ENCODE measurements at places on chromosomes 11 and 22. TPM values are rescaled to one million over a fixed set of nuclear protein-coding genes. Genes with fewer than 3 reads are reported as not detected.
A peak's percentile ranks its signal among the peaks of the same experiment; 100 is the strongest.

DNA sequence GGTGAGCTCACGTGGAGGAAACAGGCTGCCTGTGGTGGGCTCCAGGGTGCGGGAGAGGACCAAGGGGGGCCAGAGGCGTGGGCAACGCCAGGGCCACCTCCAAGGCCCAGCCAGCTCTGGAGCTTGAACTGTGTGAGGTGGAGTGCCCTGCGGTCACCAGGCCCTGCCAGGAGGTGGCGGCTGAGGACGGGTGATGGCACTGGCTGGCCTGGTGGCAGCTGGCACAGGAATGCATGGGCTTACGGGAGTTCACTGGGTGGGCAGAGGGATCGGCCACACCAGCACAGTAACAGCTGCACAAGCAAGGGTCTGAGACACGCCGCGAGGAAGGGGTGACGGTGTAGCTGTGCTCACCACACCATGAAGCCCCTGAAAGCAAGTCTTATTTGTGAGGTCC is 15.8 kb downstream of the TOLLIP start:
- DNase-seq, result peak; percentile 66
- H3K4me3 ChIP-seq, result no peak overlapping the region
- no peak overlapping the region for H3K27ac ChIP-seq
- H3K36me3 ChIP-seq, result no peaks in the 10 kb centered on the region
- no peaks in the 10 kb centered on the region for H3K27me3 ChIP-seq

DNA sequence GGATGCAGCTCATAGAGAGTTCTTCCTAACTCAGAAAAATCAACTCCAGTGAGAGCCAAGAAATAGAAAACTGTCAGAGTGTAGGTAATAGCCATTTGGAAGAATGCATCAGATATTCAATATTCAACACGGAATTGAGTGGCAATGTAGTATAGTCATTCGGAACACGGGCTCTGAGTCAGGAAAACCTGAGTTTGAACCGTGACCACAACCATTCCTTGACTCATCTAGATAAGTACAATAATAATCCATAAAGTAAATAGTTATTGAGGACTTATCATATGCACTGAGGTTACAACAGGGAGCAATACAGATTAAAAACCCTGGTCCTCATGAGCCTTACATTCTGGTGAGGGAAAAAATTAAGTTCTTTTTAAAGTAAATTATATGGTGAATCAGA is 62.6 kb upstream of the PHF21A start:
- H3K27me3 ChIP-seq, result no peaks in the 10 kb centered on the region
- DNase-seq, result no peak
- no peaks in the 10 kb centered on the region for H3K36me3 ChIP-seq

Gene TYR
- total RNA-seq, result not detected

GRCh38 chr22:37353839-37354238 is 71.5 kb downstream of the CYTH4 start:
- no peak for DNase-seq
- H3K36me3 ChIP-seq, result no peaks in the 10 kb centered on the region
- H3K4me1 ChIP-seq, result no peaks in the 10 kb centered on the region
- H3K4me3 ChIP-seq, result no peak overlapping the region
- no peaks in the 10 kb centered on the region for H3K27me3 ChIP-seq
- H3K27ac ChIP-seq, result no peak overlapping the region

GRCh38 chr11:47981667-47982404 is 1.5 kb downstream of the PTPRJ start:
- H3K27me3 ChIP-seq, result no peaks in the 10 kb centered on the region
- DNase-seq, result no peak
- H3K4me3 ChIP-seq, result peak overlapping the region; percentile 89
- no peaks in the 10 kb centered on the region for H3K36me3 ChIP-seq
- no peak overlapping the region for H3K27ac ChIP-seq
- H3K4me1 ChIP-seq, result no peaks in the 10 kb centered on the region

Gene SCGB2A2
- not detected for total RNA-seq

Gene FAM180B
- total RNA-seq, result 1.7 TPM

Gene RASSF10
- 0.26 TPM for total RNA-seq

Gene ABCC8
- total RNA-seq, result 0.32 TPM

Gene DEUP1
- not detected for total RNA-seq

- no peak overlapping the region for H3K4me3 ChIP-seq
- H3K4me1 ChIP-seq, result no peaks in the 10 kb centered on the region
- H3K27ac ChIP-seq, result no peak overlapping the region
- H3K36me3 ChIP-seq, result no peaks in the 10 kb centered on the region
These were observed 33.8 kb upstream of the WNT11 start for GRCh38 chr11:76240161-76240540.

Gene TIGD3
- total RNA-seq, result 0.16 TPM

DNA sequence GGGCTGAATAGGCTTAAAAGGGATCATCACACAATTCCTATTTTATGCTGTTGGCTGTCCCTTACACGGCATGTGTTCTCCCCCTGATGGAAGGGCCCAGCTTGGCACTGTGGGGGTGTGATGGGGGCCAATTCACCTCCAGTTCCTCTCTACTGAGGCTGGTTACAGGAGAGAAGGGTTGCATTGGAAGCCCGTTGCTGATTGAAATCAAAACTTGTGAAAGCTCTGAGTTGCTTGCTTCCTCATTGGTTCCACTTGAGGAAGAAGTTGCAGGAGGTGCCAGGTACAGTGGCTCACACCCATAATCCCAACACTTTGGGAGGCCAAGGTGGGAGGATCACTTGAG is 13.3 kb upstream of the PRG2 start:
- H3K27me3 ChIP-seq, result no peaks in the 10 kb centered on the region
- H3K4me3 ChIP-seq, result no peak overlapping the region
- no peak for DNase-seq

DNA sequence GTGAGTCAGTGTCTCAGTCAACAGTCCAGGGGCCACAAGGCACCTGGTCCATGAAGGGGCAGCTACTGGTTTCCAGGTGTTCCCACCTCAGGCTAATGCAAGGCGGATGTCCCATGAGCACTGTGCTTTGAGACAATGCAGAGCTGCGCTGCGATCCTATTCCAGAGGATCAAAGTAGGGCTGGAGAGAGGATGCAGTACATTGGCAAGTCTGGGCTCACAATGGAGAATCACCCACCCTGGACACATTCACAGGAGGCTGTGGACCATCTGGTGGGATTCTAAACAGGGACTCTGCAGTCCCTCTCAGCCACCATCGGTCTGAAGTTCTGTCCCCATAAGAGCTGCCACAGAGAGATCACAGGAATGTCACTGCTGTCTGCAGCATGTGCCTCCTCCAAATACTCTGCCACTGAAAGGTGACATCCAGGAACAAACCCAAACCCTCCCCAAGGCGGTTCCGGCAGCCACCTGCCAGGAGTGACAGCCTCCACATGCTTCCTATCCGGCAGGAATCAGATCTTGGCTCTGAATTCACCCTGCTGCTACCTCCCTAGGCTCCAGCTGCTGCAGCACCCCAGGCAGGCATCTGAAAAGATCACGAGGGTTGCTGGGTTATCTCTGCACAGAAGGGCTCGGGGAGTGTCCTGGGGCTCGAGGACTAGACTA is 45.3 kb upstream of the SERPIND1 start:
- no peaks in the 10 kb centered on the region for H3K4me1 ChIP-seq
- H3K27ac ChIP-seq, result no peak overlapping the region
- no peaks in the 10 kb centered on the region for H3K27me3 ChIP-seq
- no peak for DNase-seq
- no peak overlapping the region for H3K4me3 ChIP-seq

DNA sequence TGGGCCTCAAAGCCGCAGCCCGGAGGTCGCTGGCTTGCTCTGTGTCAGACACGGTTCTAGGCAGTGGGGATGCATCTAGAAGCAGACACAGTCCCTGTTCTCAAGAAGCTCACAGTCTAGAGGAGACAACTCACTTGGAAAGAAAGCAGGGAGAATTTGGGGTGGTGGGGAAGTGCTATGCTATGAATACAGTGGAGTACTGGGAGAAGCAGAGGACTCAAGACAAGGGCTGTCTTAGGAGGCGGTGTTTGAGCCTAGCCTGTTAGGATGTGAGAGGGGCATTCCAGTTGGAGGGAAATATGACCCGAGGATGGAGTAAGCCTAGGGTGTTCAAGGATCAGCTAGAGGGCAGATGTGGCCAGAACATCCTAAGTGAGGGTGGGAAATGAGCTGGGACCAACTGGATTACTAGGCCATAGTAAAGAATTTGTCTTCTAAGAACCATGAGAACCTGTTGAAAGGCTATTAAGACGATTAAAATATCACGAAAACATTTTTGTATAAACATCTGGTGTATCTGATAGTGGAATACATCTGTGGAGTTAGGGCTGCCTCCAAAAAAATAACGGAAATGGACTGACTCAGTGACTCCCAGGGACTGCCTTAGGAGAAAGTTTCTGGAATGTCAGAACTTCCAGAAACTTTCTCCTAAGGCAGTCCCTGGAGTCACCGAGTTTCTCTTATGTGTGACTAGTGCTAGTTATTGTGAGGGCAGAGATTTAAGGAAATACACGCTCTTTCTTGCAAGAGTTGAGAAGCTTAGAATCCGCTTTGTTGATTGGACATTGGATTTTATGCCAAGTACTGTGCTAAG is 1.1 kb upstream of the PITPNB start:
- peaks cover 3% of the 10 kb centered on the region for H3K4me1 ChIP-seq
- H3K36me3 ChIP-seq, result no peaks in the 10 kb centered on the region
- H3K27ac ChIP-seq, result peak overlapping the region; percentile 100
- H3K4me3 ChIP-seq, result peak overlapping the region; percentile 65

DNA sequence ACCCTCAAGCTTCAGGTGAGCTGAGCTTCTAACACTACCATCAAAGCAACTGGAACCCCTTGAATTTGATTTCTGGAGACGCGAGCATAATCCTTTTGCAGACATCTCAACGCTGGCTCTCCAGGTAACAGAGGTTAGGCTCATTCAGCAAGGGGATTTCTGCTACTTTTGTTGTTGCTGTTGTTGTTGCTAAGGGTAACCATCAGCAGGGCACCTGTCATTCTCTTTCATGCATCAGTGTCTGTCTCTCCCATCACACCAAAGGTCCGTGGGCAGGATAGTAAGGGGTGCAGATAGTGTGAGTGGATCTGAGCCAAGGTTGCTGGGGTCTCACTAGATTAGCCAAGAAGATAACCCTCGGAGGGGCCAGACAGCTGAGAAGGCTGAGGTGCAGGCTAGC is 90.3 kb downstream of the TP53I11 start:
- H3K27me3 ChIP-seq, result no peaks in the 10 kb centered on the region
- no peak overlapping the region for H3K4me3 ChIP-seq
- H3K36me3 ChIP-seq, result no peaks in the 10 kb centered on the region
- no peak overlapping the region for H3K27ac ChIP-seq

DNA sequence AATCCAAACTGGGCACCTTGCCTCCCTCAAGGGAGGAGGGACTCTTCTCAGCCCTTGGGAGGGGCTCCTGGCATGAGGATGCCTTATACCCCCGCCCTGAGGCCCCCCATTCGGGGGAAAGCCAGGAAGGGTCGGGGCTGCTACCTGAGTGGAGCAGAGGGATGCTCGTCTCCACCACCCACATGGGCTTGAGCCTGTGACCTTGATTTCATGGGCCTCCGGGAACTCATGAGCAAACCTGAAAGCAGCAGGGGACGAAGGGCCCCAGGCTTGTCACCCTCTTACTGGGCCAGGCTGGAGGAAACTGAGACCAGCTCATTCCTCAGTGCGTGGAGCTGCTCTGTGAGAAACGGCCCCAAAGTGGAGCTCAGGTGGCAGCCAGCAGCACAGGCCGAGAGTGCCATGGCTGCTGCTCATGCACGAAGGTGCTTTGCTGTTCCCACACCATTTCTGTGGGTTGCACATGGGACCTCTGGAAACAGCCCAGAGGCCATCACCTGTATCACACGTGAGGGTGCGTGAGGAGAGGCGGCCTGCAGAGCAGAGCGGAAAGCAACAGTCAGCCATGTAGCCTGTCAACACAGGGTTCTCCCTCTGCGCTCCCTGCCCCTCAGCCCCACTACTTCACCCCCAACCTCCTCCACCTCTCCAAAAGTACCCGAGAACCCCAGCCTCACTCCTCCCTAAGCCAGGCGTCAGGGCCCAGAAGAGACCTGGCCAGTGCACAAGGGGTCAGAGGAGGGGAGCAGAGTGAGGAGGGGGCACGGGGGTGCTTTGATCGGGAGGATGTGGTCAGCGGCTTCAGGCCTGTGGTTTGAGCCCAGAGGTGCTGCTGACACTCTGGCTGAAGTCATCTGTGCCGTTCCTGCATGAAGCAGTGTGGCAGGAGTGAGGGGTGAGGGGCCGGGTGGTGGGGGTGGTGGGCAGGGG is 14.1 kb upstream of the IL2RB start:
- DNase-seq, result no peak

- no peaks in the 10 kb centered on the region for H3K27me3 ChIP-seq
- H3K27ac ChIP-seq, result no peak overlapping the region
- DNase-seq, result no peak
- no peaks in the 10 kb centered on the region for H3K36me3 ChIP-seq
These were observed 91.2 kb downstream of the TP53I11 start for GRCh38 chr11:44859528-44859925.

DNA sequence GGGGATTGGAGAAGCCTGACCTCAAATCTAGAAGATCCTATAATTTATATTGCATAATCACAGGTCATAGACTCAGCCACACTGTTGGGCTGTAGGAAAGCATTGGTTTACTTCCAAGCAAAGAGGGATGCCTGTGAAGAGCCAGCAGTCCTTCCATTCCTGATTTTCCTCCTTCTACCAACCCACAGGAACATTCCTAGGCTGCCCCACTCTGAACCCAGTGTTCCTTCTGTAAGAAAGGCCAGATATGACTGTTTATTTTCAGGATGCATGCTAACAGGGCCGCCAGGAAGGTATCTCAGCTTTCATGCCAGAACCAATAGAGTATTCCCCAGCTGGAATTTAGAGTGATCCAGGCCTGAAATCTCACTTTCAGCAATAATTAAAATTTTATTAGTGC is 197.1 kb downstream of the ETS1 start:
- H3K4me3 ChIP-seq, result no peak overlapping the region
- H3K36me3 ChIP-seq, result no peaks in the 10 kb centered on the region
- H3K27me3 ChIP-seq, result no peaks in the 10 kb centered on the region
- no peak for DNase-seq

Gene E2F8
- 0.63 TPM for total RNA-seq

DNA sequence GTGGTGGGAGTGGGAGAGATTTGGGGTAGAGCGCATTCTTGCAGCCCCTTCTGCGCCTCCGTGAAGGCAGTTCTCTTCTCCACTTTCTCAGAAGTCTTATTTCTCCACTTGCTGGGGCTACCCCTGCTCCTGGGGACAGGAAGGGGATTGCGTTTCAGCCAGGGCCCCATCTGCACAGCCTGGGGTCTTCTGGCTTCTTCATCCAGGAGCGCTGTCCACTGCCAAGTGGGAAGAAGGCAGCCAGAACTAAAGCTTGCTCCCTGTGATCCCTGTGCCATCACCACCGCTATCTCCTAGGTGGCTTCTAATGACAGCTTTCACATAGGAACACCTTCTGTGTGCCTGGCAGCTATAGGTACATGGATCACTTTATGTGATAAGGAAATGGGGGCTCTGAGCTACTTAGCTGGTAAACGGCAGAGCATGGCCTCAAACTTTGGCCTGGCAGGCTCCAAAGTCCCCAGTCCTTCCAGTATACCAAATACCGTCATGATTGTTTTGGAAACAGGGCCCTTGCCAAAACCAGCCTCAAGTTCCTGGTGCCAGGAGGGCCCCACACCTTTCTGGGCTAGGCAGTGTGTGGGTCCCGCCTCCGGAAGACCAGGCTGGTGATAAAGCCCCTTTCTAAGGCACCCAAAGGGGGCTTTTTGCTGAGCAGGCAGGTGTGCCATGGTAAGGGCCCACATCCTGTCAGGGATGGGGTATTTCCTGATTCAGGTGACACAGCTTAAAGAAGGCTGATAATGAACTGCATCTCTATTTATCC is 60.4 kb upstream of the PAX6 start:
- H3K4me3 ChIP-seq, result no peak overlapping the region
- H3K27me3 ChIP-seq, result peaks cover 2% of the 10 kb centered on the region
- DNase-seq, result no peak
- no peaks in the 10 kb centered on the region for H3K4me1 ChIP-seq
- no peak overlapping the region for H3K27ac ChIP-seq

Gene DBX1
- total RNA-seq, result not detected

Gene FAM181B
- total RNA-seq, result 1.9 TPM

Measured in aorta (tissue), 5 donors.